Fibroblast of skin of right biceps (primary cell): ENCODE measurements at places on chromosomes 5 and 9.
A peak's percentile ranks its signal among the peaks of the same experiment; 100 is the strongest.

DNA sequence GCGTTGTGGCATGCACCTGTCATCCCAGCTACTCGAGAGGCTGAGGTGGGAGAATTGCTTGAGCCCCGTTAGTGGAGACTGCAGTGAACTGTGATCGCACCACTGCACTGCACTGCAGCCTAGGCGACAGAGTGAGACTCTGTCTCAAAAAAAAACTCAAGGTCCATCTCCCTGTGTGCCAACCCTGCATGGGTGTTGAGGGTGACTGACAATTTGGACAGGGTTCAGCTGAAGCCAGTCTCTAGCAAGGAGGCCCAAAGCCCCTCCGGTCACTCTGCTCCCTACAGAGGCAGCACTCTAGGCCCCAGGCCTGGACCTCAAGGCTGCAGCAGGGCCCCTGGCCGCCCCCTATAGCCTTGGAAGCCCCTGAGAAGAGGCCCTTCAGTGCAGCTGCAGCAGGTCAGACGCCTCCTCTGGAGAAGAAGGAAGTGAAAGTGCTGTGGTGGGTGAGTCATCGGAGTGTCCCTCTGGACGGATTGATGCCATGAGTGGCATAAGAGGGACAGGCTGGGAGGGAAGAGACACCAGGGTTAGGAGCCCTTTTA lies 39.2 kb upstream of the NEK6 start:
- peak; percentile 51 for DNase-seq

- peak; percentile 62 for DNase-seq
These were observed 3.2 kb downstream of the ADAMTS12 start for GRCh38 chr5:33888587-33888986.

- no peak for DNase-seq
These were observed 160.9 kb upstream of the NR3C1 start for GRCh38 chr5:143564417-143564816.

DNA sequence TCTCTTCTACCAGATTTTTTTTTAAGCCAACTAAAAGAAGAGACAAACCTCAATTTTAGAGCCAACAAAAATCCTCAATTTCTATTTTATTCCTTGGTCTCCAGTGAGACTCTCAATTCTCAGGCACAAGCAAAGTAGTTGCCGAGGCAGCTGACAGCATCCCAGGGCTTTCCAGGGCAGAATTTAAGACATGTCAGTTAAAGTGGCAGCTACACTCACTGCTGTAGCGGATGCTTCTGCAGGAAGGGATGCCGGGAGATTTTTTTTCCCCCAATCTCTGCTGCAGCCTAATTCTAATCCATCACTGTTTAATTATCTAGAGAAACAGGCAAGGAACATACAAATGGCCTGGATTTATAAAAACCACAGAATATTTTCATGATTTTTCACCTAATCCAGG lies 57.0 kb downstream of the TTC39B start:
- DNase-seq: peak; percentile 36

GRCh38 chr9:120583958-120584369 lies 4.0 kb upstream of the CDK5RAP2 start:
- DNase-seq: peak; percentile 77

DNA sequence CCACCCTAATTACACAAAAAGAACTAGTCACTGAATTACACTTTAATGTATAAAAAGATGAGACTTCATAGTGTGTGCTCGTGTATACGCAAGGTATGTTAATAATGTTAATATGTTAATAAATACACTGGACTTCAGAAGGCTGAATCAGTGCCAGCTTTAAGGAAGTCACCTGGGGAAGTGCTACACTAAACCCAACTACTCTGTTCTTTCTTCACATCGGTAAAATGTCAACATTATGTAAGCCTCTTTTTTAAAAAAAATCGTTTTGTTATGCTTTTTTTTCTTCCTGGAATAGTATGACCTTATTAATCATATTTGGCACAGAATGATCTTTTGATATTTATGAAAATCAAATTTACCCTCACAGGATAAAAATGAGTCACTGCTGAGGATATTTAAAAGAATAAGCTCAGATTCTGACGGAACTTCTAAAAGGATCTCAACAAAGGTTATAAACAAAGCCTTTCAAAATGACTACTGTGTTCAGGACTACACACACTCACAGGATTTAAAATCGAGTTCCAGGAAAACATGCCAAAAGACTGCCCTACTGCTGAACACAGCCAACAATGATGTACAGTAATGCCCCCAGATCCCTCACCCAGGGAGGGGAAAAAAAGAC lies 75.9 kb downstream of the AUH start:
- no peak for DNase-seq

GRCh38 chr5:127608077-127608660 lies 40.7 kb upstream of the CTXN3 start:
- no peak for DNase-seq

GRCh38 chr5:76021936-76022584 lies 61.1 kb upstream of the SV2C start:
- no peak for DNase-seq

- DNase-seq: no peak
These were observed 1.4 kb downstream of the LRSAM1 start for GRCh38 chr9:127452691-127453090.

- DNase-seq: no peak
These were observed 25.1 kb downstream of the POLK start for GRCh38 chr5:75536694-75537360.

DNA sequence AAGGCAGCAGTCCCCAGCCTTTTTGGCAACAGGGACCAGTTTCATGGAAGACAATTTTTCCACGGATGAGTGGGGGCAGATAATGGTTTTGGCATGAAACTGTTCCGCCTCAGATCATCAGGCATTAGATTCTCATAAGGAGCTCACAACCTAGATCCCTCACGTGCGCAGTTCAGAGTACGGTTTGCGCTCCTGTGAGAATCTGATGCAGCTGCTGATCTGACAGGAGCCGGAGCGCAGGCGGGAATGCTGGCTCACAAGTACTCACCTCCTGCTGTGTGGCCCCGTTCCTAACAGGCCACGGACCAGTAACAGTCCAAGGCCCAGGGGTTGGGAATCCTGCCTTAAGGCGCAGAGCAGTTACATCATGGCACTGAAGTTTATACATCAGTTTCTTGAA lies 3.3 kb upstream of the BRD3 start:
- no peak for DNase-seq

DNA sequence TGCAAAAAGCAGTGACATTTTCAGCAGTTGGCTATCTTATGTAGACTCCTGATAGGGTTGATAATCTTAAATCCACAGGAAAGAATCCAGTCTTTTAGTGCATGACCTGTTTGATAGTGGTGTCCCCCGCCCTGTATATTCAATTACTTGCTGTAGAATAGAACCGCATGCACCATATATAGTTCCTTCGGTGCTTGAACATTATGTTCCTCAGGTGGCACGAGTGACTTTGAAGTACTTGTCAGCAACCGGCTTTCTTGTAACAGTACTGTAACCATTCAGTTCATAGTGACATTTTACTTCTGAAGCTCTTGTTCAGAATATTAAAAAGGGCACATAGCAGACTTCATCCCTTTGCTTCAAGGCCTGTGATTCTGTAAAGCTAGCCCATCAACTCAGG lies 163.2 kb upstream of the KLF9 start:
- no peak for DNase-seq

DNA sequence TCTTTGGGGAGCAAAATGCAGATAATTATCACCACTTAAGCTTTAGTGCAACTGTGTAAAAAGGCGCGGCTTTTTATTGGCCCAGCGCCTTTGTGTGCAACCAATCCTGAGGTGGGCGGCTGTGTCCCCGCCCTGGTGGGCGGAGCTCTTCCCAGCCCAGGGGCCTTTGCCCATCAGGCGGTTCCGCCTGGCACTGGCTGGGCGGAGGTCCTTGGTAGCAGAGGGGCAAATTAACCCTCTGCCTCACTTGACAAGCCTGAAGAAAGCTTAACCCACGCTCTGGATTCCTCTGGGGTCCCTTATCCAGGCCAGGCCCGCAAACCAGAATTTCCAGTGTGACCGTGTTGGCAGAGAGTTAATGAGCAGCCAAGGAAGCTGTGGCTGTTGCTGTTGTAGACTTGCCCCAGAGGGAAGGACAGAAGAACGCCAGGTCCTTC lies 12.8 kb upstream of the NIPAL4 start:
- no peak for DNase-seq
